ENCODE measurements at places on chromosomes 13 and 19. TPM values are rescaled to one million over a fixed set of nuclear protein-coding genes. Genes with fewer than 3 reads are reported as not detected.

Gene IGFL1
- not detected for total RNA-seq

- no peaks in the 10 kb centered on the region for H3K27me3 ChIP-seq
- H3K36me3 ChIP-seq = no peaks in the 10 kb centered on the region
- peak overlapping the region; percentile 30 for H3K27ac ChIP-seq
- H3K4me1 ChIP-seq = peaks cover 7% of the 10 kb centered on the region
- no peak overlapping the region for H3K4me3 ChIP-seq
Measured at GRCh38 chr13:32905864-32906180, 110.4 kb upstream of the KL start.

DNA sequence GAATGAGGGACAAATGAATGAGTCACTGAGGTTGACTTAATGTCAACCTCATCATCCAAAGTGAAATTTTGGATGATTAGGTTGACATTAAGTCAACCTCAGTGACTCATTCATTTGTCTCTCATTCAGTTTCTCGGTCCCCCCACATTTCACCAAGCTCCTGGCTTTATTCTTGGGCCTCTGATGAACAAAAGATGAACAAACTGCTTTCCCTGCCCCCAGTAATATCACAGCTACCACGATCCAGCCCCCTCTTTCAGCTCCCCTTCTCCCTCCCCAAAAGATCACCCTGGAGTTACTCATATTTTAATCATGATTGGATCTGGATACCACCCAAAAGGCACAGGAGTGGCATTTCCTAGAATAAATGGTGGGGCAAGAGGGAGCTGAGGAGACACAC, 10.8 kb downstream of the CEACAM18 start:
- no peaks in the 10 kb centered on the region for H3K4me1 ChIP-seq
- H3K27me3 ChIP-seq = peaks cover 9% of the 10 kb centered on the region
- DNase-seq = no peak
- H3K36me3 ChIP-seq = no peaks in the 10 kb centered on the region
- H3K4me3 ChIP-seq = no peak overlapping the region

- no peak overlapping the region for H3K27ac ChIP-seq
Measured at GRCh38 chr13:49629196-49629938, 1.1 kb downstream of the ARL11 start.

Gene KLK6
- 9.6 TPM for total RNA-seq

DNA sequence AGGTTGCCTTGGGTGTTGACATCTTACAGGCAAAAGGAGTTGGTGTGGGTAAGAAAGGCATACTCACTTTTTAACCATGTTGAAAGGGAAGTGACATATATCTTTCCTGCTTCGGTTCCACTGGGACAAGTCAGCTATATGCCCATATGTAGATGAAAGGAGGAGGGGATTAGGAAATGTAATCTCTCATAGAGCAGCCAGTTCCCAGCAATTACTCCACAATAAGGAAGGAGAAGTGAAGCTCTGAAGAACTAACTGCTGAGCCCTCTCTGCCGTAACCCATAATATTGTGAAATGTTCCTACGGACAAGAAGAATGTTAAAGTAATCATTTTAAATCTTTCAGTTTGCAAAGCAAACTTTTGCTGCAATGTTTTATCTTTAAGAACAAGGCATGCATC, 82.2 kb downstream of the EDNRB start:
- no peaks in the 10 kb centered on the region for H3K27me3 ChIP-seq
- no peak for DNase-seq
- no peak overlapping the region for H3K4me3 ChIP-seq
- no peaks in the 10 kb centered on the region for H3K4me1 ChIP-seq
- H3K27ac ChIP-seq = no peak overlapping the region

Gene RNF17
- 0.10 TPM for total RNA-seq

DNA sequence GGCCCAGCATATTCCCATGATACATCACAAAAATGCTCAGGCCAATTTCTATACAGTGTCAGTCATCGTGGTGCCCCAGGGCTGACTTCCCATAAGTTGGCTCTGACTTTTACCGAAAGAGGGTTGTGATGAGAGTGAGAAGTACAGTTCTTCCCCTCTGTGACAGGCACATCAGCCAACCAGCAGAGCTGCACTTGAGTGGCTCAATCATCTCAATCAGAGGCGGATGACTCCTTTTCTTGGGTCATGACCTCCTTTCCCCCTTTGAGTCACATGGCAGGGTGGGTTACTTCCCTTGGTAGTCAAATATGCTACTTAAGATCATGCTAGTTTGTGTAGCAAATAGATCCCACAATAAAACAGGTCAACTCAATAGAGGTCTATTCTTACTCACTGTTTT, 6.9 kb upstream of the AMER2 start:
- H3K4me1 ChIP-seq = peaks cover 27% of the 10 kb centered on the region
- H3K36me3 ChIP-seq = no peaks in the 10 kb centered on the region
- no peak overlapping the region for H3K4me3 ChIP-seq
- no peaks in the 10 kb centered on the region for H3K27me3 ChIP-seq

DNA sequence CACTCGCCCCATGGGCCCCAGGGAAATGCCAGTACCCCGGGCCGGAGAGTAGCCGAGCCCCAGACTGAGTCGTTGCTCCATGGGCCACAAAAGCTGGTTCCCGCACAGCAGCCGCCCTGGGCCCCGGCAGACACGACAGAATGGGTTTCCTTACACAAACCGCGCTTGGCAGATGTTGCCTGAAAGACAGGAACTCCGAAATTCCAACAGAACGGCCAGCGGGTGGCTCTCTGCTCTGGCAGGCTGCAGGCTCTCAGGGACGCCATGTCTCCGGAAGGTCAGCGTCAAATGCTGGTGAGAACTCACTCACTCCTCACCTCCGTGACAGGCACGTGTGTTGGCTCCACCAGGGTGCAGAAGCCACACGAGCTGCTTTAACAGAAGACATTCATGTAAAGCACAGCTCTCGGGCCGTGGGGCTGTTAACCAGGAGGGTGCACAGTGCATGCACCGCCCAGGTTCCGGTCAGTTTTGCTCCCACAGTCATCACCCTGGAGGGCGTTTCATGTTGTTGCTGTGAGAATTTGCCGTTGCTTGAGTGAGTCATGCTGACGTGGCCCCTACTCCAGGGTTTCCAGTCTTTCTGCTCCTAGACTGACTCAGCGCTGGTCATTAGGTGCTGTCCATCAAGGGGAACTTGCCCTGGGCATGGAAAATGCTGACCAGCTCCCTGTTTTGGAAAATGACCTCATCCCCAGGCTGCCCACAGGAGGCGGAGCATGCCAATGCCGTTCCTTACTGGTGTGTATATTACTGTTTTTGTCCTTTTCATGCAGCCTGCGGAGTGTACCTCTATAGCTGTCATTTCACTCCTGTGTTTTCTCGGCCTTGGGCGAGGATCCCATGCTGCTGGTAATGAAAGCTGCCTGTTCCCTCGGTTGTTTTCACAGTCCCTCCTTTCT, 44.8 kb downstream of the ANKRD10 start:
- H3K36me3 ChIP-seq = no peaks in the 10 kb centered on the region
- H3K4me1 ChIP-seq = peaks cover 25% of the 10 kb centered on the region
- peak; percentile 71 for DNase-seq
- H3K27me3 ChIP-seq = no peaks in the 10 kb centered on the region
